ENCODE measurements at places on chromosomes 2 and 18.

DNA sequence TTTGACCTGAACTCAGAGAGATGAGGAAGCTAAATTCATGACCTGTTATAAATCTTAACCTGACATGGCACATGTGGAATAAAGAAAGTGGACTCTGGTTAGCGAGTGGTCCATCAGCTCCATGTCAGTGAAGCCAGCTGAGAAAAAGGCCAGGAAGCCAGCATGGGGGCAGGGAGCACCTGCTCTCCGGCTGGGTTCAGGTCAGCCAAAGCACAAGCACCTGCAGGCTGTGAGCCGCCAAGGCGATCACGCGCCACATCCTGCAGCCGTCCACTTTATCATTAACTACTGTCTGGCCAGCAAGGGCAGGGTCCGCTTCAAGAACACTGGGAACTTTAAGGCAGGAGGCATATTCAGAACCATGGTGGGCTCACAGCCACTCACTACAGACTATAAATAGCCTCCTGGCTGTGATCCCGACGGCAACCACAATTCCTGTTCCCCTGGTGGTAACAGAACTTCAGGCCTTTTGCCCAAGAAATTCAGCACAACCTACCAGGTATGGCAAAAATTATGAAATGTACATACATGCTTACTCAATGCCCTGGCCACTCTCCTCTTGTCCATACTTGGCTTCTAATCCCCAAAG, 35.5 kb downstream of the ACVR1 start:
- no peak for DNase-seq

GRCh38 chr2:212364112-212364985, 174.3 kb downstream of the ERBB4 start:
- DNase-seq, result no peak

- no peak for DNase-seq
These were observed 122.8 kb downstream of the ARL4C start for GRCh38 chr2:234374150-234374508.

DNA sequence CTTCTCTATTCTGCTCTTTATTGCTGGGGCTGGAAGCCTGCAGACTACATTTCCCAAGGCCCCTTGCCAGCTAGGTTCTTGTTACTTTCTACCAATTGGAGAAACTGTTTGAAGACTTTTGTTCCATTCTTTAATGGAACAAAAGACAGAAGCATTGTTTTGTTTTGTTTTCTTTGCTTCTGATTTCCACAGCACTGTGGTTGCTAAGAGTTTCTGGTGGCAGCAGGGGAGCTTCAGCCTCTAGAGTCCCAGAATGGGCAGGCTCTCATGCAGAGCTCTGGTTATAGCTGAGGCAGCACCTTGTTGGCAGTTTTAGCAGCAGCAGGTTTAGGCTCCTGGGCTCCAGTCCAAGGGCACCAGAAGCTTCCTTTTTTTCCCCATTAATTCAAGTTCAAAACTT, 234.3 kb downstream of the ETAA1 start:
- no peak for DNase-seq

GRCh38 chr2:98730053-98730706, 752 bp downstream of the MGAT4A start:
- no peak for DNase-seq

DNA sequence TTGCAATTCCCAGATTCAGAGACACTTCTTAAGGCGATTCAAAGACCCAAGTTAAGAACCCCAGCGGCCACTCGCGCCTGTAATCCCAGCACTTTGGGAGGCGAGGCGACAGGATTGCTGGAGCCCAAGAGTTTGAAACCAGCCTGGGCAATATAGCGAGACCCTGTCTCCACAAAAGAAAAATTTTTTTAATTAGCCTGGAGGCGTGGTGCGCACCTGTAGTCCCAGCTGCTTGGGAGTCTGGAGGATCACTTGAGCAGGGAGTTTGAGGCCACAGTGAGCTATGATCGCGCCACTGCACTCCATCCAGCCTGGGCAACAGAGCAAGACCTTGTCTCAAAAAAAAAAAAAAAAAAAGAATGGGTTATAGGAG, 585 bp upstream of the ANAPC1 start:
- no peak for DNase-seq

GRCh38 chr2:234033174-234033573, 17.3 kb upstream of the SPP2 start:
- no peak for DNase-seq

- no peak for DNase-seq
These were observed 108.2 kb downstream of the RTP5 start for GRCh38 chr2:241977557-241978300.

DNA sequence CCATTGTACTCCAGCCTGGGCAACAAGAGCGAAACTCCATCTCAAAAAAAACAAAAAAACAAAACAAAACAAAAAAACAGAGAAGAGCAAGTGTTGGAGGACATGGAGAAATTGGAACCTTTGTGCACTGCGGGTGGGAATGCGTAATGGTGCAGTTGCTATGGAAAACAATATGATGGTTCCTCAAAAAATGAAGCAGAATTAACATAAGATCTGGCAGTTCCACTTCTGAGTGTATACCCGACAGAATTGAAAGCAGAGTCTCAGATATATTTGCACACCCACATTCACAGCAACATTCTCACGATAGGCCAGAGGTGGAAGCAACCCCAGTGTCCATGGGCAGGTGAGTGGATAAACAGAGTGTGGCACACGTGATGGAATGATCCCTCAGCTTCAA, 11.0 kb upstream of the RALB start:
- DNase-seq, result no peak

- DNase-seq, result no peak
These were observed 33.9 kb downstream of the ACKR3 start for GRCh38 chr2:236603361-236604015.

DNA sequence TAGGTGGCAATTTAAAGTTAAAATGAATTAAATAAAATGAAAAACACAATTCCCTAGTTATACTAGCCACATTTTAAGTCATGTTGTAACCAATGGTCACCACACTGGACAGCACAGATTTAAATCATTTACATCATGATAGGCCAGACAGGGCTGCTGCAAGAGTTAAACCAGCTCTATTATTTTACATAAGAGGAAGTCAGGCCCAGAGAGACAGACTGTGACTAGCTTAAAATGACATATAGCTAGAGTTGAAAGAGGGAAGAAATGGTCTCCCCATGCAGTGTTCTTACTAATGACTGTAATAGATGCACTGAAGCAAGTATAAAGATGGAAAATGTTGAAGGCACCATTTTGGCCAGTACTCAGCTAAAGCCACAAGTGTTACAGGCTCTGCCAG, 69.6 kb downstream of the SLC66A3 start:
- no peak for DNase-seq

GRCh38 chr2:231124838-231125568, at the start of gene HTR2B:
HTR2B (minus strand) TSS chr2:231125042; CDS start chr2:231123764, 1,278 bp downstream.
- DNase-seq, result no peak

DNA sequence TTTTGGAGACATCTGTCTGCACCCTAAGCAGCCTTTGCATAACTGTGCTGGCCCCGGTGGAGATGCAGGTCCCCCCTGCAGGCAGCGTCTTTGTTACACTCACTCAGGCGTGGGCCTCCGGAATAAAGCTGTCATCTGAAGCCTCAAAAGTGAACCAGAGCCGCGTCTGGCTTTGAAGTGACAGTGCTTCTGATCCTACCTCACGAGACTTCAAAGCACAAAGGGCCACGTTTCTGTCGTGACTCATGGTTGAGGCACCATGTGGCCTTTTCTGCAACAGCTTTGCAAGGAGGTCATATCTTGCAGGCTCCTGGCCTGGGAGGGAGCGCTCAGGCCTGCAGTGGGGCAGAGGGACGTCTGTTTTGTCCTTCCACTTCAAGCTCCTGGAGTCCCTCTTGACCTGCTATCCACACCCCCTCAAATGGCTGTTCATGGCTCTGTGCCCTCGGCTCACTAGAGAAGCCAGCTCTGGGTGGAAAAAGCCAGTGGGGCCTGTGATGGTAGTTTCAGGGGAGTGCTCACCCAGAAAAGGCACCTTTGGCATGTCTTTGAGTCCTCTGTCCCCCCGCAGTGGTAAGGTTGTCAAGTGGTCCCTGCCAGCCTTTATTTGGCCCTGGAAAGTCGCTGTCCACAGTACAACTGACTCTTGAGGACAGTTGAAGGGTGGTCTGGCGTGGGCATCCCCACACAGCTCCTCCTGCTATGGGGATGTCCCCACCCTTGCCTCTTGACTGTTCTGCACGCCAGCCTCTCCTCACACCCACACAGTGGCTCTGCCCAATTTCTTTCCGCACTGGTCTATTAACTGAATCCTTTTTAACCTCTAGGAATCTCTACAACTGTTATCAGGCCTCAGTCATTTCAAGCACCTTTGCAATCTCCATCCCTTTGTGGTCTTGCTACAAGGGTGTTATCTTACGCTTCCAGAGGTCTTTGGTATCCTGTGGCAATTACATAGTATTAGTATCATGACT, 19.3 kb downstream of the GPR55 start:
- DNase-seq, result no peak

DNA sequence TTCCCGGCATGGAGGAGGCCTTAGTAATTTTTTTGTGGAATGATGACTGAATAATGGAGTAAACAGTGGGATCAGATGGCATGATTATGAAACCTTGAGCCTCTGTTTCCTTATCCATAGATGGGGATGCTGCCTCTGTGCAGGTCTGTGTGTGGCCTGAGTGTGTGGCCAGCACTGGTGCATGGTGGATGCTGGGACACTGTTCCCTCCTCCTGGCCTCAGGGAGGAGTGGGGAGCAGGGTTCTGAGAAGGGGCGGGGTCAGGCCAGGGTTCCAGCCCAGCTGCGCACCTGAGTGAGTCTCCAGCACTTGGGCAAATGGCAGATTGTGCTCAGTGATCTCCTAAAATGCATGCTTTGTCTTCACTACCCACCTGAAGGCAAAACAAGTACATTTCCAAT, 66.4 kb downstream of the DCDC2C start:
- no peak for DNase-seq

DNA sequence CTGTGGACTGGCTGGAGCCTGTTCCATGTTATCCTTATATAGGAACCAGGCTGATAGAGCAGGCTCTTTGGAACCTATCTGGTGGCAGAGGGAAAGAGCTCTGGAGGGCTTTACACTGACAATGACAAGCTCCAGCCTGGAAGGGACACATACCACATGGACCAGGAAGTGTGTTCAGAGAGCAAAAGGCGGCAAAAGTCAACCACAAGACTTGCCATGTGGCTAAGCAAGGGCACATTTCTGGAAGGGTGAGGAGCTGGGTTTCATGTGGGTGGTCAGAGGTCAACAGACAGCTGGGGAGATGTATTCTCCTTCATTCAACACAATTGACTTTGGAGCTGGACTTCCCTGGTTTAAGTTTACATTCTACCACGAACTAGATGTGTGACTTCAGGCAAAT, 325.2 kb downstream of the DYSF start:
- DNase-seq, result no peak

DNA sequence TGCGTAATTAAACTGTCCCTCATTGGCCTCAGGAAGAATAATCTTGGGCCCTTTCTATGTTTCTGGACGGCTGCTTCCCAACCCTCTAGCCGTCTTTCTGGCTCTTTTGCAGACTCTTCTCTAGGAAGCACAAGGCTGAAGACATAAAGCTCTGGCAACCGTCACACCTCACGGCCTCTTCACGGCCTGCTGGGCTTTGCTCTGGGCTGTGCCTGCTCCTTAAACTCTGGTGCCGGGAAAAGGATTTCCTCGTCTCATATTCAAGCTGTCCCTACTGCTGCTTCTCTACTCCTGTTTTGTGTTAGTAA, 36.0 kb upstream of the WIPF1 start:
- no peak for DNase-seq

- DNase-seq, result no peak
These were observed 208.9 kb upstream of the CNTNAP5 start for GRCh38 chr2:123816203-123816602.

DNA sequence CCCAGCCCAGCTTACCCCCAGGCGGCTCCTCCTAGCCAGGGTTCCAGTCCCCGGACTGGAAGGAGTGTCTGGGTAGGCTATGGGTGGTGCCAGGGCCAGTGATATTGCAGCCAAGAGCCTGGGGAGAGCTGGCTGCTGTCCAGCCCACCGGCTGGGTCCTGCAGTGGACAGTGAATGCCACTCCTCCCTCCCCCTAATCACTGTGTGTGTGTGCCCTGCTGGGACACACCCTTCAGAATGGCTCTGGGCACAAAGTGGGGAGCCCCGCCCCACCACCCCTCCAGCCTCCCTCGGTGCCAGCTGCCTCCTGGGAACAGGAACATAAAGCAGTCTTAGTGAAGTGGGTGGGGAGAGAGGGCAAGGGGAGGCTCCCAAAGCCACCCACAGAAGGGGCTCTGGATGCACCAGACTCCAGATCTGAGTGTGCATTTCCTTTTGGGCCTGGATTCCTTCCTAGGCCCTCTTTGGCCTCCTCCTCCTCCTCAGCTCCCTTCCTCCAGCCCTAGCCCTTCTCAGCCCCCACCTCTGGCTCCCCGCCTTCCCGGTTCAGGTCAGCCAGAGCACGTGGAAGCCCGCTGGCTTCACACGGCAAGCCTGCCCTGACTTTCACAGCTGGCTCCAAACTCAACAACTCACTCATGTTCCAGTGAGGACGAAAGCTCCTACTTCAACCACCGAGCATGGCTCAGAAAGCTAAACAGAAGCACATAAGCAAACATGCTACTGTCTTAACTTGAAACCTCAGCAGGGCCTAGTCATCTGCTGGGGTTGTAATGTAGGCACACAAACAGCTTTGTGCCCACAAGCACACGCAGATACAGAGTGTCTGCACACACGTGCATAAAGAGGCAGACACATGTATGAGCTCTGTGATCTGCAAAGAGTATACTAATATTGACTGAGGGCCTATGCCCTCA, 209.2 kb upstream of the SMAD2 start:
- no peak for DNase-seq

GRCh38 chr2:217792626-217793527, 209.9 kb downstream of the TNS1 start:
- no peak for DNase-seq
